ENCODE measurements at places on chromosomes 1 and 21. TPM values are rescaled to one million over a fixed set of nuclear protein-coding genes. Genes with fewer than 3 reads are reported as not detected.

Gene SELE
- 1.4 TPM for total RNA-seq

Gene GPR3
- total RNA-seq: 4.5 TPM

Gene RGL1
- 37.7 TPM for total RNA-seq

Gene ERG
- 11.8 TPM for total RNA-seq

Gene TGFB2
- 12.6 TPM for total RNA-seq

Gene RNU1-3
- total RNA-seq: not detected

Gene ANKRD45
- not detected for total RNA-seq

Gene RGS8
- not detected for total RNA-seq

Gene RPS6KC1
- total RNA-seq: 25.3 TPM

Gene PTPRU
- total RNA-seq: 27.0 TPM

Gene EPHA8
- total RNA-seq: not detected

Gene AK5
- 1.7 TPM for total RNA-seq

Gene F5
- 0.34 TPM for total RNA-seq

Gene DMRTA2
- not detected for total RNA-seq

Gene HSPB7
- 343 TPM for total RNA-seq

Gene SPATA45
- not detected for total RNA-seq

Gene LRRC71
- total RNA-seq: not detected

Gene RPTN
- not detected for total RNA-seq

Gene GBP5
- total RNA-seq: 3.0 TPM

Gene TCHH
- total RNA-seq: 0.11 TPM

Gene C8A
- total RNA-seq: not detected

Gene CCDC28B
- 7.8 TPM for total RNA-seq

Gene PAFAH2
- total RNA-seq: 8.6 TPM

Gene LHX8
- not detected for total RNA-seq

Gene BTBD19
- 2.7 TPM for total RNA-seq

Gene PCBP3
- 7.5 TPM for total RNA-seq

Gene CD1D
- total RNA-seq: 1.3 TPM

Gene SPATA46
- not detected for total RNA-seq

Gene RNU1-1
- under 0.01 TPM for total RNA-seq

Gene AMY1C
- not detected for total RNA-seq

Gene WNT9A
- total RNA-seq: 13.2 TPM

Gene ADAMTS5
- 34.5 TPM for total RNA-seq
